GM12865 (cell line): ENCODE measurements at places on chromosomes 1 and 21.

DNA sequence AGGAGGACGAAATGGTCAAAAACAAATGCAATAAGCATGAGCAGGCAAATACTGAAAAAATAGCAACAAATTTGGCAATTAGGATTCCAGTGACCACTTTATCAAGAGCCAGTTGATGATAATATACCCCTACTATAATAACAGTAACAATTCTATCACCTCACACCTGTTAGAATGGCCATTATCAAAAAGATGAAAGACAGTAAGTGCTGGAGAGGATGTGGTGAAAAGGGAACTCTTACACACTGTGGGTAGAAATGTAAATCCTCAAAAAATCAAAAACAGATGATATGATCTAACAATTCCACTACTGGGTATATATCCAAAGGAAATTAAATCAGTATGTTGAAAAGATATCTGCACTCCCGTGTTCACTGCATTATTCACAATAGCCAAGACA lies 114.3 kb upstream of the GFI1 start:
- DNase-seq, result no peak

DNA sequence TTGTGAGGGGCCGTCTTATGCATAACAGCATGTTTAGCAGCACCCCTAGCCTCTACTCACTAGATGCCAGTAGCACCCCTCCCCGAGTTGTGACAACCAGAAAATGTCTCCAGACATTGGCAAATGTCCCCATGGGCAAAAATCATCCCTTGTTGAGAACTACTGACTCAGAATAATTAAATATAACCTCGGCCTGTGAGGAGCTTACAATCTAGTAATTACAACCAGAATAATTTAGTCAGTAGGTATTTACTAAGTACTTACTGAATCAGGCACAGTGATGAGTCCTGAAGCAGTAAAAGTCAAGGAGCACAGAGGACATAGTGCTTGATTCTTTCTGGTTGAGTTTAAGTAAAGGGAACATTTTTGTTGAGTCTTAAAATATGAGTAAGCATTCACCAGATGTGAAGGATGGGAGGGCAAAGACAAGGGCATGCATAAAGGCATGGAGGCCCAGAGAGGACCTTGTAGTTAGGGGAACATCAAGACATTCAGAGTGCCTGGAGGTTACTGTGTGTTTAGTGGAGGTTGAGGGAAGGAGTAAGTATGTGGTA lies 44.1 kb upstream of the KCNQ4 start:
- no peak for DNase-seq

GRCh38 chr1:203649999-203650836 lies 23.6 kb downstream of the ATP2B4 start:
- DNase-seq, result peak; percentile 81

- DNase-seq, result peak; percentile 51
Measured at GRCh38 chr1:159207774-159208173, 3.1 kb downstream of the ACKR1 start.

- DNase-seq, result no peak
Measured at GRCh38 chr1:186139701-186140100, 235.4 kb downstream of the TPR start.

DNA sequence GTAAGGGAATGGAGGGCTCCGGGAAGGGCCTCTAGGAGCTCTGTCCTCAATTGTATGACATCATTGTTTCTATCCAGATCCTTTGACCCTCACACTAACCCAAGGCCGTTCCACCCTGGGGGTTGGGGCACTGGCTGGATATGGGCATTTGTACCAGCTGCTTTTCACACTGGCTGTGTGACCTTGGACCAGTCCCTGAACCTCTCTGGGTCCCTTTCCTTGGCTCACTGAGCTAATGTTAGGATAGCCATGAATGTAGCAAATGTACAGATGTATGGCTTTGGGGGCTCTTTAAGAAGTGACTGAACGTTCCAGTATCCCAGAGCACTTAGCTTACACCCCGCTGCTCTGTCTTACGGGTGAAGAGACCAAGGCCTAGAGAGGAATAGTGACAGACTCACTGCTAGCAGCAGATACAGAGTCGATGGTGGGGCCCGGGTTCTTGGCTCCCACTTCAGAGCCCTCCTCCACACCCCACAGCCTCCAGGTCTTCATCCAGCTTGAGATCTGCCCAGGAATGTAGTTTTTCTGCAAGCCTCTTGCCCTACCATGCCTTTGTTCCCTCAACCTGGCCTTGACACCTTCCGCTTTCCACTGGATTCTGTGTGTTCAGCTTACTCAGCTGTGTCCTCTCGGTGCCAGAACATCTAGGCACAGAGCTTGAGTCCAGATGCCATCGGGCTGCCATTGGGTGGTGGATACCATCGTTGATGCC lies 14.6 kb upstream of the UBL4B start:
- no peak for DNase-seq

DNA sequence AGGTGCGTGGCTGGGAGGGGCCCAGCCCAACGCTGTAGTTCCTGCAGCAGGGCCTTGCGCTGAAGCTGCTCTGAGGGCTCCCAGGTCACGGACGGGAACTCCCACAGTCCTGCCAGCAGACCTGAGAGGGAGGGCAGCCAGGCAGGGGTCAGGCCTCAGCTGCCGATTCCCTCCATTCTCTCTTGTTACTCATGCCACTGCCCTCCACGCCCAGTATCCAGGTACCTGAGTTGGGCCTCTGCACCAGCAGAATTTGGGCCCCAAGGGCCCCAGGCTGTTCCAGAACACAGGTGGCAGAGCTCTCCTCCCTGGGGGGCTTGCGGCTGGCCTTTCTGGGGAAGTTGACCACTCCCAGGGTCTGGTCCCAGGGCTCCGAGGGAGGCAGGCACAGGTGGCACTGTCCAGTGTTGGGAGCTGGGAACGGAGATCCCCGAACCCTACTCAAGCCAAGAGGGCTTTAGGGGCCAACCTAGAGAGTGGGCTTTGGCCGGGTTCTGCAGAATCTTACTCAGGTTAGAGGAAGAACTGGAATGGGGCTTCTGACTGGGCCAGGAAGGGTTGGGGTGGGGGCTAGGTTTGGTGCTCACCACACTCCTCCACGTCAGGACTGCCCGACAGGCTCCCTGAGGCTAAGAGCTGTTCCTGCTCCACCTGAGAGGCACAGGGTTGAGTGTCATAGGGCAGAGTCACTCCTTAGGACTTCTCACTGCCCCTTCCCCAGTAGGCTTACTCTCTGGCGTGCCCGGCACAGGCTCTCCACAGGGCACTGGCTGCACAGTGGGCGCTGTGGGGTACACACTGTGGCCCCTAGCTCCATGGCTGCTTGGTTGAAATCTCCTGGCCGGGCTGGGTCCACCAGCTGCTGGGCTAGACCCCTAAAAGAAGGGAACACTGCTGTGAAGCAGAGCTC lies 5.0 kb downstream of the HPDL start:
- DNase-seq, result no peak

DNA sequence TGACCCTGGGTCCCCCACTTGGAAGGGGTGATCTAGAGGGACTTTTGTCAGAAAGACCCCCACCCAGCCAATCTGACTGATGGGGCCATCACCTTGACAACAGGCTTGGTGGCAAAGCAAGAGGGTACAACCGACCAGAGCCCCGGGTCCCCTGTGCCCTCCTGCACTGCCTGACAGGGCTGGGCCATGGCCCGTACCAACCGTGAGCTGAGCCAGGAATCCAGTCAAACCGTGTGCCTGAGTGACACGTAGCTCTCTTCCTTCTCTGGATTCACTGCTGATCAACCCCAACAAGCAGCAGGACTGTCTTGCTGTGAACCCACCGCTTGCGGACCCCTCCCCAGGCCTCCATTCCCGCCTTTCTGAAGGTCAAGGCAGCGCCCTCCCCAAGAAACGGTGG lies 27.0 kb downstream of the PDE9A start:
- no peak for DNase-seq

DNA sequence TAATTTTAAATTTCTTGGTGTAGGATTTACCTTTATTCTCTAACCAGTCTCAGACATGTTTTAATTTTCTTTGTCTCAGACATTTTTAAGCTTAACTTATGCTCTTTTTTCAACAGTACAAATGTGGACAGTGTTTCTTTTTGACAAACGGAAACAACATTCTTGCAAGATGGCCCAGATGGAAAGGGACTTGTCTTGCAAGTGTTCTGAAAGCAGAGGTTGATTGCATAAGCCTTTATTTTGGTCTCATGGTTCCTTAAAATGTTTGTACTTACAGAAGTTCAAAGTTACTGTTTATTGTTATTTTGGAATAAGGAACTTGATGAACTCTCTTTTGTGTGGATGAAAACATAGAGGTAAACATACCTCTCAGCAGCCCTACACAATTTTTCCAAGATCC lies 22.9 kb downstream of the SMAP2 start:
- DNase-seq, result peak; percentile 60
